ENCODE measurements at places on chromosomes 13 and 19.

GRCh38 chr19:35055715-35056179 is 14.2 kb downstream of the HPN start:
- no peak for DNase-seq

GRCh38 chr13:52782471-52783448 is 43.1 kb upstream of the CNMD start:
- no peak for DNase-seq

DNA sequence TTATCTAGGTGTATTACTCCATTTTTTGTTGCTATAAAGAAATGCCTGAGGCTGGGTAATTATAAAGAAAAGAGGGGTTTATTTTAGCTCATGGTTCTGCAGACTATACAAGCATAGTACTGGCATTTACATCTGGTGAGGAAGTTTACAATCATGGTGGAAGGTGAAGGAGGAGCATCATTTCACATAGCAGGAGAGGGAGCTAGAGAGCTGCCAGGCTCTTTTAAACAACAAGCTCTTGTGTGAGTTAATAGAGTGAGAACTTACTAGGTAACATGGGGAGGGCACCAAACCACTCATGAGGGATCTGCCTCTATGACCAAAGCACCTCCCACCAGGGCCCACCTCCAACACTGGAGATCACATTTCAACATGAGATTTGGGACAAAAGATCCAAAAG is 221.7 kb upstream of the GPC6 start:
- DNase-seq: no peak

GRCh38 chr19:29855087-29855486 is 43.3 kb downstream of the CCNE1 start:
- DNase-seq: no peak

DNA sequence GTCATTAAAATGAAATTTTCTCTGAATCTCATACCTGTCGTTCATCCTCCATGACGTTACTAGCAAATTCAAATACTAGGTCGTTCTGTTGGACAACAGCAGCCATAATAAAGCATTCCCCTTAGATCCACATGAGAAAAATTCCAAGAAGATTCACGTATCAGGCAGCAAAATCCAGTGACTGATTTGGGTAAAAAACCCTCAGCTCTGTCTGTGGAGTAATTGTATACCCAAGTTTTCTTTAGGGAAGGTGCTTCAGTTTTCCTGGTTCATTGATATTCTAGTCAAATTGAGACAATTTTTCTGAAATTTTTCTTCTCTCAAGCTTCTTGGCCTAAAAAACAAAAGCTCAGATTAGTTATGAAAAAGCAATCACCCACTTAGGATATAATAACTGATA is 37.2 kb downstream of the ELF1 start:
- no peak for DNase-seq

DNA sequence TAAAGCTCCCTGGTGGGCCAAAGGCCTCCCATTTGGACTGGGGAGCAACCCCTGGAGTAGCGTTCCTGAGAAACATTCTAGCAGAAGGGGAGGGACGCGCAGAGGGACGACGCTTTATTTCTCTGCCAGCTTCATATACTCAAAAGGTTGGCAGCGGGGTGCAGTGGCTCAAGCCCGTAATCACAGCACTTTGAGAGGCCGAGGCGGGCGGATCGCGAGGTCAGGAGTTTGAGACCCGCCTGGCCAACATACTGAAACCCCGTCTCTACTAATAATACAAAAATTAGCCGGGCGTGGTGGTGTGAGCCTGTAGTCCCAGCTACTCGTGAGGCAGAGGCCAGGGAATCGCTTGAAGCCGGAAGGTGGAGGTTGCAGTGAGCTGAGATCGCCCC is 16.8 kb downstream of the RB1 start:
- no peak for DNase-seq

GRCh38 chr19:49557641-49558325 is 22.6 kb downstream of the NOSIP start:
- no peak for DNase-seq

- DNase-seq: no peak
These were observed 27.1 kb downstream of the RNASEH2B start for GRCh38 chr13:50936679-50937078.

DNA sequence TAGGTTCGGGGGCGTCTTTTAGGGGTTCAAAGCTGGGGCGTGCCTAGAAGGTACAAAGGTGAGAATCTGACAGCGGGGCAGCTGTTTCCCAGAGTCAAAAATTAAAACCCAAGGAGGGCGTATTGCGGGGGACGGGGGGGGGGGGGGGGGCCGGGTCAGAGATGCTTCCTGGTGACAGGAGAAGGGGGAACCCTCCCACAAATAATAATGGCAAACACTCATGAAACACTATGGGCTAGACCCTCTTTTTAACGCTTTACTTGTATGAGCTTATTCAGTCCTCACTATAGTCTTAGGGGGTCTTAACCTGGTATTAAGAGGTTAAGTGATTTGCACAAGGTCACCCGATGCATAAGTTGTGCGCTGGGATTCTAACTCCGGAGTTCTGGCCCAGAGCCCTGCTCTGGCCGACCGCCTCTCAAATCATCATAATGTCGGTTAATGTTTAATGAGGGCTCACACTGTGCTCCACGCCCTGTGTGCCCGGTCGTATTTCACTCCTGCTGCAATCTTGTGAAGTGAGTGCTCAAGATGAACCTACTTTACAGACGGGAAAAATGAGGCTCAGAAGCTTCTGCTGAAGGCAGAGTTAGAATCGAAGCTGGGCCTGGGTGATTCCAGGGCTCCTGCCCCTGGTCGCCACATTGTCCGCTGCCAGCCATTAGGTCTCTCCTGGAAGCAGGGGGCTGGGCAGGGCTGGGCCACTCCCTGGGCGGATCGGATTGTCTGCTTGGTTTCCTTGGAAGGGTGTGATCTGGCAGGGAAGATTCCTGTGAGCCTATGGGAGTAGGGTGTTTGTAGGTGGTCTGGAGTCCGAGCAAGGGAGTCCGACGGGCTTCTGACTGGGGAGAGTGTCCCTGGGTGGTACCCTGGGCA is 964 bp downstream of the PAK4 start:
- DNase-seq: no peak

DNA sequence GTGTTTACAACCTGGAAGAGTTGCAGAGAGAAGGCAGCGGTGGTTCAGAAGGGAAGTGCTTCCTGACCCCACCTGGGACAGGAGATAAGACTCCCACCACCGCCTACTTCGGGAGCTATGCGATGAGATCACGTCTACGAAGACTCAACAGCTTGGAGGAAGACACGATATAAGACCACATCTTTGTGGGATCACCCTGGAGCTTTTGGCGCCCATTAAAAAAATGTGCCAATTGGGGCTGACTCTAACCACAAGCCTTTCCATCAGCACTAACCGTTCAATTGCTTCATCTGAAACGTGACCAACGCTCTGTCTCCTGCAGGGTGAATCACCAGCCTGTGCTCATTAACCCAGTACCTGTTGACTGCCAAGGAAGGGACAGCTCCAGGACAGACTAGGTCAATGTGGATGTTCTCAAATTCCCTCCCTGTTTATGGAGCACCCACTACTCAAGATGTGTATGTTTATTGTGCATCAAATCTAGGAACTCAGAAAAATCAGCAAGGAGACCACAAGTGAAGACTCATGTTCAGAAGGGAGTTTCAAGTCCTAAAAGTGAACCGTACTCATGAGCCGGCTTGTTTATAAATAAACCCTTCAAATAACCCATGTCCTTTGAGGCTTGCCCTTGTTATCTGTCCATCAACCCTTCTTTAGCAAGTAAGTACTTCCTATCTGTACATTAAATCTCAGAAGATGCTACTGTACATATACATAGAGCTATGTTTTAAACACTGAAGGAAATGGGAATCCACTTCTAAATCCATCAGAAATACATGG is 67.5 kb downstream of the LATS2 start:
- DNase-seq: no peak

DNA sequence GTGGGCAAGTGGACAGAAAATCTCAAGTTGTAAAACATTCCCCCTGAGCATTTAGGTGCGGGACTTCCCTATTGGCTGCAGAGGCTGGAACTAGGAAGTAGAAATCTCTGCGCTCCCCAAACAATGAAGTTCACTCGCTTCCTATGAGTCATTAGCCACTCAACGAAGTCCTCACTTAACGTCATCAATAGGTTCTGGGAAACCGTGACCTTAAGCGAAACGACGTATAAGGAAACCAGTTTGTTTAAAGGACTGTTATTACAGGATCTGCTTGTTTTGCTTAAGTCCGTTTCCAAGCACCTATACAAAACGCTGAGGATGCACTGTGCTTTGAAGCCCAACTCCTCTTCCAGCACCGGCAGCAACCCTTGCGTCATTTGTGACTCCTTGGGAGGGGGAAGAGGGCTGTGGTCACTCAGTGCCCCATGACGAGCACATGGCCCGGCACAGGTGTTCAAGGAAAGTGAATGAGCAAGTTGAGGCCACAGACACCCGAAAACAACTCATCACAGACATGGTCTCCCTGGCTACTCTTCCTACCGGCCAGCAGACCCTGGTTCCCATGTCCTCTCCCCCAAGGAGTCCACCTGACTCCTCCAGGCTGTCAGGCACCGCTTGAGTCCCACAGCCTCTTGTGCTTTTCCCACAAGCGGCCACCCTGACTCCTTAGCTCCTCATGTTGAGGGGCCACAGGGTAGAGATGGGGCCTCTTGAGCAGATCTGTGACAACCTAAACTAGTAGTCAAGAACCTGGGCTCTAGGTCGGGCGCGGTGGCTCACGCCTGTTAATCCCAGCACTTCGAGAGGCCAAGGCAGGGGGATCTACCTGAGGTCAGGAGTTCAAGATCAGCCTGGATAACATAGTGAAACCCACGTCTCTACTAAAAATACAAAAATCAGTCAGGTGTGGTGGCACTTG is 4.8 kb downstream of the RPS16 start:
- peak; percentile 71 for DNase-seq

DNA sequence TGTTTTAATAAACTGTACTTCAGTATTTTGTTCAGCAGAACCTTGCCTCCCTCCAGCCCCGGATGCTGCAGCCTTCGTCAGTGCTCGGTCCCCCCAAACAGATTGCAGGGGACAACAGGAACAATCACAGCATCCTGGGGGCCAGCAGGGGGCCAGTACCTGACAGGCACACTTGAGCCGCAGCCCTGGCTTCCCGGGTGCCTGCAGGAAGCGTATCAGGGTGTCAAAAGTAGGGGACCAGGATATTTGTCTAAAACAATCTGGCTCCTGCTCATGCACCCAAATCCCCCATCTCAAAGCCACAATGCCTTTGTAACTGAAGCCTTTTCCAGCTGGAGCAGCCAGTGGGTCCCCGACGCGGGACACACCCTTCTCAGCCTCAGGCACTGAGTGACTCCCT is 167.5 kb upstream of the TSHZ3 start:
- DNase-seq: no peak

DNA sequence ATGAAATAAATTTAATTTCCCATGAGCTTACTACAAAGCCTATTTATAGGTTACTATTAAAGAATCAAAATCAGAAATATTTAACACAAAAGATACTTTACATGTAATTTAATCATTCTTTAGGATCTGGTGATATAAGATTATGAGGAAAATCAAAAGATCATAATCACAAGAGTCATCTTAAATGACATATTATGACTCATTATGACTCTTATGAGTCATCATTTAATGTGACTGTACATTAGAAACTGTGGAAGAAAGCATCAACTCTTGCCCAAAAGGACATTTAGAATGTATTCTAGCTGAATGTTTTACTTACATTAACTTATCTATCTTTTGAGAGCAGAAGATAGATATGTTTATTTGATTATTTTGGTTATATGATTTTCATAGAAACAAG is 458.6 kb downstream of the DCT start:
- no peak for DNase-seq

DNA sequence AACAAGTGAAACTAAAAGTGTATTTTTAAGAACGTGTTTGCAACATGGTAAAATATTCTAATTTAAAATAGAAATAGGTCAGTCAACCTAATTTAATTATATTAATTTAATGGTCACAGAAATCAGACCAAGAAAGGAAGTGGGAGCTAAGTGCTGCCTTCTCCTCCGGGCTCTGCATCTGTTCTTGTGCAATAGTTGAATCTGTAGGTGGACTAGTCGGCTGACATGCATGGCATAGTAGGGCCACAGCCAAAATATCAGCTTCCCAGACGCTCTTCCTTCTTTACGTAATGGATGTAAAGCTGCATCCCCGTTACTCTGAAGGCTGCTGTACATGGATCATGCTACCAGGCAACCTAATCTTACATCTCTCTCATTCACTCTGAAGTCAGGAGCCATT is 47.3 kb downstream of the COL4A1 start:
- no peak for DNase-seq

DNA sequence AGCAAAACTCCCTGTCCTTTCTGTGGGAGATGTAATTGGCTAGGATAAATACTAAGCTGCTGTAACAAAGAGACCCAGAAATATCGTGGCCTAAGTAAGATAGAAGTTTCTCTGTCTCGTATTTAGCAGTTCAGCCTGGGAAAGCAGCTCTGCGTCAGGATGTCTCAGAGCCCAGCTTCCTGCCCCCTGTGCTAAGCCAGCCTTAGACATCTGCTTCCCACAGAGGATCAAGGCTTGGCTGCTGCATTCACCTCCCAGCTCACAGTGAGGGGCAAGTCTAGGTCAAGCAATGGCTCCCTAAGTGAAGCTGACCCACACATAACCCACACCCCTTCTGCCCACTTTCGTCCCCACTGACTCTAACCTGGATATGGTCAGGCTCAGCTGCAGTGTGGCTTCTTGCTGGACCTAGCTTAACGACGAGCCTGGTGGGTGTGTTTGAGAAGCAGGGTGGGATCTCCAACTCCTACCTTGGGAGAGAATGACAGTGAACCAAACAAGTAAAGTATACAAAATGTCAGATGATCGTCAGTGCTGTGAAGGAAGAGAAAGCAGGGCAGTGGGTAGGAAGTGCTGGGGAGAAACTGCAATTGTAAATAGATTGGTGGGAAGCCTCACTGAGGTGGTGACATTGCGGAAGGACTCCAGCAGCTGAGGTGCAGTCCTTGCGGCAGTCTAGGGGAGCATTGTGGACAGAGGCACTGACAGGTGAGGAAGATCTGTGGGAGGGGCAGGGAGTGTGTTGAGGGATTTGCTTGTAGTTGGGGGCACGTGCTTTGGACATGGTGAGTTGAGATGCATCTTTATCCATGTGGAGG is 82.9 kb downstream of the TNFRSF19 start:
- no peak for DNase-seq

GRCh38 chr13:46721054-46721453 is 75.9 kb downstream of the ESD start:
- DNase-seq: peak; percentile 7
